ENCODE measurements at places on chromosomes 2 and 18.

- no peak for DNase-seq
Observed at GRCh38 chr2:219680958-219681693, 53.7 kb downstream of the SLC4A3 start.

GRCh38 chr18:63074981-63075404, 244.6 kb downstream of the BCL2 start:
- DNase-seq: peak; percentile 34

DNA sequence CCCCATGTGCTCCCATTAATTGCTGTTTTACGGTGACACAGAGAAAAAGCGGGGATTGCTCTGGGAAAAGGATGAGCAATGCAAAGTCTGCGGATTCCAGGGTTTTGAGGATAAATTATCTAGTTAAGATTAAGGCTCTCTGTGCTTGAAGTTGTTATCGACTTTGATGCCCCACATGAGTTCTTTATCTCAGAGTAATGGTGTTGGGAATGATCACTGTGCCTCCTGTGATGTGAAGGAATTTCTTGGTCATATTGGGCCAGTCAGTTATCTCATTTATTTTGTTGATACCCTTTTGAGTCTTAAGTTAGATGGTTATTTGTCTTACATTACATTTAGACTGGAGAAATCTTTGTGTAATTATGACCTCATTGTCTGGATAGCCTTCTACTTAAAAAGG, 184.6 kb upstream of the MEX3C start:
- DNase-seq: no peak

GRCh38 chr18:24499814-24500213, 39.4 kb downstream of the HRH4 start:
- peak; percentile 77 for DNase-seq

GRCh38 chr2:37323781-37324535, 675 bp downstream of the PRKD3 start:
- DNase-seq: peak; percentile 23

DNA sequence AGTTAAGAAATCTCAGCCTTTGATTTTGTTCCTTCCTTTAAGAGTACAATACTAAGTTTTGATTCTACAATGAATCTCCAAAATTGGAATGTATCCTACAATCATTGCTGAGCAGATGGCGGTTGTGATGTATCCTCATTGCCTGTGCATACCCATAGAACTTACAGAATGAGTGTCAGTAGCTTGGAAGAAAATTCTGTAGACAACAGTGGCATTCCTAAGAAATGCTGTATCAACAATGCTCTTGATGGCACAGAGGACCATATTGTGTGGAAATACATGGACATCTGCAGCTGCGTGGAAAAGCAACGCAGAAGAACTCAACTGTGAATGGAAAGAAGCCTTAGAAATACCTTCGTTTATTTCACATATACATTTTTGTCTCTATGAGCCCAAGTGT, 30.2 kb downstream of the GAREM1 start:
- DNase-seq: no peak

Measured in AG10803 (cell line).